GM04504 (cell line): ENCODE measurements at places on chromosomes 2 and 18.

GRCh38 chr2:158038901-158039300 is 62.8 kb upstream of the UPP2 start:
- DNase-seq = no peak

- no peak for DNase-seq
Measured at GRCh38 chr18:195651-196050, 37.3 kb downstream of the USP14 start.

DNA sequence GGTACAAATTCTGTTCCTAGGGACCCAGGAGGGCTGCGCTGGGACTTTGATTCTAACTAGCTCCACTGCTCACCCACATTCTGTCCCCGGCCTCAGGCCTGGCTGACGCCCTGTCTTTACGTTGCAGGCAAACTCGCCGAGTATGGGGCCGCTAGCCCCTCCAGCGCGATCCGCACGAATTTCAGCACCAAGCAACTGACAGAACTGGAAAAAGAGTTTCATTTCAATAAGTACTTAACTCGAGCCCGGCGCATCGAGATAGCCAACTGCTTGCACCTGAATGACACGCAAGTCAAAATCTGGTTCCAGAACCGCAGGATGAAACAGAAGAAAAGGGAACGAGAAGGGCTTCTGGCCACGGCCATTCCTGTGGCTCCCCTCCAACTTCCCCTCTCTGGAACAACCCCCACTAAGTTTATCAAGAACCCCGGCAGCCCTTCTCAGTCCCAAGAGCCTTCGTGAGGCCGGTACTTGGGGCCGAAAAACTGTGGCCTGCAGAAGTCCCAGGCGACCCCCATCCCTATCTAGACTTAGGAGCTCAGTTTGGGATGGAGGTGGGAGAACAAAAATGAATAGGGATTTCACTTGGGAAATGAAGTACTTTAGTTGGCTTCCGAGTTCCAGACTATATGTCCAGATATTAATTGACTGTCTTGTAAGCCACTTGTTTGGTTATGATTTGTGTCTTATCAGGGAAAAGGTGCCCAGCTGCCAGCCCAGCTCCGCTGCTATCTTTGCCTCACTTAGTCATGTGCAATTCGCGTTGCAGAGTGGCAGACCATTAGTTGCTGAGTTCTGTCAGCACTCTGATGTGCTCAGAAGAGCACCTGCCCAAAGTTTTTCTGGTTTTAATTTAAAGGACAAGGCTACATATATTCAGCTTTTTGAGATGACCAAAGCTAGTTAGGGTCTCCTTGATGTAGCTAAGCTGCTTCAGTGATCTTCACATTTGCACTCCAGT is 1.5 kb downstream of the HOXD1 start:
- no peak for DNase-seq

DNA sequence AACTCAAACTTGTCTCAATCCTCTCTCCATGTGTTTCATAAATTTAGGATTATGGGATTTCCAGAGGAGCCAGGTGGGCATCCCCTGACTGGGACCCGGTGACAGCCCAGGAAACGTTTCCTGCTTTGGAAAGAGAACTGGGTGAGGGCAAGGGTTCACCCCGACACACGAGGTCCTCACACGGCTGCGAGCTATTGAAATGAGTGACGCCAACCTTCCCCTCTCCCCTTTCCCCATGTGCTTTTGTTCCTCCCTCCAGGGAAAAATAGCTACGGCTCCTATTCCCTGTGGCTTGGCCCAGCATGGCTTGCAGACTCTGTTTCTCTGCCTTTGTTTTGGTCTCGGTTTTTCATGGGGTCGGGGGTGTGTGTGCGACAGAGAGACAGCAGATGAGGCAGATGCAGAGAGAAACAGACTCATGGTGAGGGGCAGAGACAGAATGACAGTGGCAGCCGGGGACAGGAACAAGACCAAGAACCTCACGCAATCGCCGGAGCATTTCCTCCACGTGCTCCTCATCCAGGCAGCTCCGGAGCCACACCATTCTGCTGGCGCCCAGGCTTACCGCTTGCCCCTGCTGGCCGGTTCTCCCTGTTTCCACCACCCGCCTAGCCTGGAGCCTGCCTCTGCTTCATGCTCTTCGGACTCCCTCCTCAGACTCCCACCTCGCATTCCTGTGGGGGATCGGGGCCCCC is 238.5 kb downstream of the DYSF start:
- DNase-seq = no peak

DNA sequence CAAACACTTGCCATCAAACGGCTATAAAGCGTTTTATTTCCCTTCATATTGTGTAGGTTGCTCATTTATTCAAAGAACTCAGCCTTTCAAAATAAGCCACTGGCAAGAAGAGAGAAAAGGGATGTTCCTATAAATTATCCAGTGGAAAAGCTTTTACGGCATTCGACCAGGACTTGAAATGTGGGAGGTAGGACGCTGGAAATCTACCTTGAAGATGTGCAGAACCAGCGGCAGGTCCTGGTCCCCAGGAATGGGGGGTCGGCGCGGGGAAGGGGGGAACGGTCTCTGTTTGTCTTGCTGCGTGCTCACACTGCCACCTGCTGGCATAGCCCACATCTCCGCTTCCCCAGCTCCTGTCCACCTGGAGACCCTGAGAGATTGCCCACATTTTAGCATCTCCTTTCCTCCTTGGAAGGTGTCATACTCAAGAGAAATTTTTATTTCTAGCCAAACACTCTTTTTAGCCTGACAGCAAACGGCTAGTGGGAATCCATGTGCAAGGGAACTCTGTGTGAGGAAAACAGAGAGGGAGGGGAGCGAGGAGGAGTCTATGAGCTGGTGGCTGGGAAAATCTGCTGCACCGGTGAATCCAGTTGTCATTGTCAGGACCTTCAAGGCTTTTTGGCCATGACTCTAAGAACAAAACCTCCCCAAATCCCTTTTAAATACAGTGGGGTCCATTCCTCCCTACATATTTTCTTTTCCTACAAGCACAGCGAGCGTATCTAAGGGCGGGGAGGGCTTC is 349.0 kb upstream of the PKDCC start:
- no peak for DNase-seq

DNA sequence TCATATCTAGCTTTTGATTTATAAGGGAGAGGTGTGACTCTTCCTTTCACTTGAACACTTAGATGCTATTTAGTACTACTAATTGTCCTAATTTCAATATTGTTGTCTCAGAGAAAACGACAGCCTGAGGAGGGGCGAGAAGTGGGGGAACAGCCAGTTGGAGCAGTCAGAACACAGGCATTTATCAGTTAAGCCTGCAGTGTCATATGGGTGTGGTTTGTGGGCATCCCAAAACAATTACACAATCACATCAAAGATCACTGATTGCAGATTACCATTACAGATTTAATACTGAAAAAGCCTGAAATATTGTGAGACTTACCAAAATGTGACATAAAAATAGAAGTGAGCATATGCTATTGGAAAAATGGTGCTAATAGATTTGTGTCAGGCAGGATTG is 15.8 kb downstream of the TMEM131 start:
- no peak for DNase-seq

DNA sequence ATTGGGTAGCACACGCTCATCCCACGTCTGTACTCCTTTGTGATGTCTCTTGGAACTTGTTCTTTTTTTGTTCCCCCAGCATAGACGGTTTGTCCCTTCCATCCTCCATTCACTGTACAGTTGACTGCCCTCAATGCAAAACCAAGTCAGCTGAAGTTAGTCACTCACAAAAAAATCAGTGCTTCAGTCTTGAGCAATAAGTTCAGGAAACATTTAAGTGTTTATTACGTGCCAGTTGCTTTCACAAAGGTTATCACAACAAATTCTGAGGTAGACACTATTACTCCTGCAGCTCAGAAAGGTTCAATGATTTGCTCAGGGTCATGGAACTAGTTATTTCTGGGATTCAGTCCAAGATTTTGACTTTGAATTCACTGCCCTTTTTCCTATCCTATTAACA is 102.2 kb downstream of the PDE1A start:
- DNase-seq = no peak

DNA sequence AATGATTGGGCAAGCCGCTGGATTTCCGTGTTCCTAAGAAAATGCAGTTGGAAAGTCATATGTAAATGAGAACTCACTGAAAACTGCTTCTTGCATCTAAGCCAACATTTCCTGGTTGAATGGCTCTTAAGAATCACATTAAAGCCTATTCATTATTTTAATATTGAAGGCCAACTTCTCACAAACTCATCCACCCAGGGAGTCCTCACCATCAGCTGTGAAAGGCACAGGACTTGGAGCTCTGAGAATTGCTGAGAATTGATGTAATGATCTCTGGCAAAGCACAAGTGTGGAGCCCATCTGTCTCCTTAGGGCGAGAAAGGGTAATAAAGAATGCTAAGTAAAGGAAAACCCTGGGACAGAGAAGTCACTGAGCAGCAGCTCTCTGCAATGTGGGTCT is 55.9 kb upstream of the APCDD1 start:
- DNase-seq = no peak

- DNase-seq = no peak
Measured at GRCh38 chr2:210617318-210617717, 60.9 kb downstream of the CPS1 start.

- DNase-seq = no peak
Measured at GRCh38 chr2:241811201-241811951, 2.4 kb downstream of the NEU4 start.

GRCh38 chr2:145617420-145617819 is 1097.5 kb upstream of the ZEB2 start:
- DNase-seq = no peak

DNA sequence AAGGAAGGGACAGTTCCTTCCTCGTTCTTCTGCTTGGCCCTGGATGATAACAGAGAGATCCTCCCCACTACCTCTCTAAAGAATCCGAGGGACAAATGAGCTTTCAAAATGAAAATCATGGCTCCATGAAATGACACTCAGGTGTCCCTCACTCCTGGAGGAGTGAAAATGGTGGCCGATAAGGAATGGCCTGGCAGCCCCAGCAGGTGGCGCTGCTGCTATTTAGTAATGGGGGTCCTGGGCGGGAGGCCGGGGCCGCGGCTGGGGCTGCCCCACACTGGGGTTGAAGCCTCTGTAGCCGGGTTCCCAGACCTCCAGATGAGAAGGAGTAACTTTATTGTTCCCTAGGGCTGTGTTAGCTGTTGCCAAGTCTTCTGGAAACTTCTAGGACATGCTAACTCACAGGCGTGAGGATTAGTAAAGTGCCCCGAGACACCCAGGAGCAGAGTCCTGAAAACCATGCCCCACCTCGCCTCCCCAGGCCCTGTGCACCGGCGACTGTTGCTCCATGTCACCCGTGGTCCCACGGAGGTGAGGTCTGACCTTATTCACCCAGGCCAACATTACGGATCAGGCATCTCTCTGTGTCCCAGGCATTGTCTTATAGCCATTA is 138.0 kb downstream of the CTIF start:
- DNase-seq = no peak

DNA sequence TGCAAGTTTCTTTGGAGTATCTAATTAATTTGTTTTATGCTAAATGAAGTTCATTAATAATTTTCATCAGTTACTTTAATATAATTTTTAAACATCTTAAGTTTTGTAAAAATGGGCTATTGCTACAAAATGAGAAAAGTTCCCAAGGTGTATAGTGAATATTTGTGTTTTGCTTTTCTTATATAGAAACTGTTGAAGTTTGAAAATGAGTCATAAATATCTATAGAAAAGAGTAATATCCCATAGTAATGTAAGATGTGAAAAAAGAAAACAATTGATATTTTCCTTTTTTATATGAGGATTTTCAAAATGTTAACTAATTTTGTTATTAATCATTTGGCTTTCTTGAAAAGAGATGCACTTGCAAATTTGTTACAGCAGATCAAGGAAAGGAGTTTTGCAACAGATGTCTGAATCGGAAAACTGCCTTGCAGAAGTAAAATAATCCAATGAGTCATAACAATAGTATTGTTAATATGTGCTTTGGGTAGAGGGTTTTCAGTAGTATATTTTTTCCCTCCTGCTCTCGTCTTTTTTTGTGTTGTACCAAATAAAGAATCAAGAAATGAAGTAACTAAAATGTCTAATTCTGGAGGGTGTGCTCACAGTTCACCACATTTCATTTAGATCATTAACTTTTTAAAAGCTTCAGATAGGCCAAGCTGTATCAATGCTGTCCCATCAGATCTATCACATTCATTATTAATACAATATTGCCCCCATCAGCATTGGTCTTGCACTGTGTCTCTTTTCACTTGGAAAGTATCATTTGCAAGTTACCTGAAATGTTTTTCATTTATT is 15.5 kb downstream of the DUSP19 start:
- DNase-seq = no peak
